ENCODE measurements at places on chromosomes 16 and 17.

DNA sequence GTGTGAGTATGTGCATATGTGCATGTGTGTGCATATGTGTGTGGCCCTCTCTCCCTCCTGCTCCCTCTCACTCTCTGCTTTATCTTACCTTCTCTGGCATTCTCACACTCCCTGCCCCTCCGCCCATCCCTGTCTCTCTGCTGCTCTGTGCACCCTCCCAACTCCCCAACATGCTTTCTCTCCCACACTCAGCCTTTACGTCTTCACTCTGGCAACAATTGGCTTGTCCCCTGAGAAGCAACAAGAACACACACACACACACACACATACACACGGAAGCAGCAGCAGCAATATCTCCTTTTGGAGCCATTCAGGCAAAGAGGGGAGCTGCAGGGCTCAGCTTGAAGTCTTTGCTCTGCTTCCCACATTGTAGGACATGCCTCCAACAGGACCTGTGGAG lies 27.8 kb downstream of the PITPNM3 start:
- no peak for DNase-seq

- DNase-seq: no peak
Observed at GRCh38 chr17:28574526-28574925, 2.2 kb downstream of the ALDOC start.

- DNase-seq: no peak
Observed at GRCh38 chr17:33085256-33085655, 93.6 kb downstream of the SPACA3 start.

DNA sequence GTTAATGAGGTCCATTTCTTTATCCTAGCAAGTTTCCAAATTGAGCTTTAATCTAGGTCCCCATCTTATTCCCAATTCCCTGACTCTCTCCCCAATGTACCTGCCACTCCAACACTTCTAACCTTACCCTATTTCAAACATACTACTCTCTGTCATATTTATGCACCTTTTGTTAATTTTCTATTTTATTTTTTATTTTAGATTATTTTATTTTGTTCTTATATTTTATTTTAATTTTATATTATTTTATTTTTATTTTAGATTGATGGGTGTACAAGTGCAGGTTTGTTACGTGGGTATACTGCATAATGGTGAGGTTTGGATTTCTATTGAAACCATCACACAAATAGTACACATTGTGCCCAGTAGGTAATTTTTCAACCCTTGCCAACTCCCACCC lies 333.9 kb upstream of the ERCC4 start:
- DNase-seq: no peak

GRCh38 chr17:27825459-27825858 lies 25.1 kb upstream of the NOS2 start:
- DNase-seq: no peak

GRCh38 chr17:65712383-65713267 lies 151.2 kb upstream of the AXIN2 start:
- DNase-seq: no peak

DNA sequence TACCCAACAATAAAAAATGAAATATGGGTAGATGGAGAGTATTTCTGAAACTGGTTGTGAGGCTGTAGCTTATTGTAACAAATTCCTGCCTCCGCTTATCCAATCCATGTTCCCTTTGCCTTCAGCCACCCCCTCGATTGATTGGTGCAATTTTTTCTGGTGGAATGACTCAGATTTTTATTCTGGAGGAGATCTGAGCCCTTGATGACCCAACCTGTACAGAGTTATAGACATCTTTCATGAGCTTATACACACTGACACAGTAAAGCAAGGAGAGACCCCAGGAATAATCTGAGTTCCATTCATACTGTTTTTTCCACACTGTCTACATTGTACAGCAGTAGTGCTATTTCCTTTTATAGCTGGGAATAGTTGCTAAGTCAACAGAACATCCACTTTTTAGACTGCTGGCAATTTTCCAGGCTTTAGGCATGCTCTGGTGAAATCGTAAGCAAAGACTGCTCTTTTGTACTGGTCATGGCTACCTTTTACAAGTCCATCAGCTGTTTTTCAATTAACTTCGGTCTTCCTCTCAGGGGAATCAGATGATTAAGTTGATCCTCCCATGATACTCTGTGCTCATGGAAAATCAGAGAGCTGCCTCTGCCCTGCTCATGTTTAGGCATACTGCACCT lies 30.1 kb downstream of the CCL4 start:
- DNase-seq: peak; percentile 57

DNA sequence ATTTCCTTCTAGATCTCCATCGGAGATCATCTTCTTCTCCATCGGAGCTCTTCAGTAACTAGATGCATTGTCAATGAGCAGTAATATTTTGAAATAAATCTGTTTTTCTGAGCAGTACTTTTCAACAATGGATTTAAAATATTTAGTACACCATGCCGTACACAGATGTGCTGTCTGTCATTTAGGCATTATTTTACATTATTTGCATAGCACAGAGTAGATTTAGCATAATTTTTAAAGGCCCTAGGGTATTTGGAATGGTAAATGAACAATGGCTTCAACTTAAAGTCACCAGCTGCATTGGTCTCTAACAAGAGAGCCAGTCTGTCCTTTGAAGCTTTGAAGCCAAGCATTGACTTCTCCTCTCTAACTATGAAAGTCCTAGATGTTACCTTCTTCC lies 95.4 kb upstream of the ANKFN1 start:
- DNase-seq: no peak

GRCh38 chr17:76451506-76451905 lies 1.4 kb downstream of the UBE2O start:
- no peak for DNase-seq

GRCh38 chr16:27445502-27446175 lies 43.7 kb downstream of the IL21R start:
- no peak for DNase-seq

Data from muscle of arm (tissue), 14 donors.